ENCODE measurements at places on chromosomes 16 and 17. TPM values are rescaled to one million over a fixed set of nuclear protein-coding genes. Genes with fewer than 3 reads are reported as not detected.
A peak's percentile ranks its signal among the peaks of the same experiment; 100 is the strongest.

DNA sequence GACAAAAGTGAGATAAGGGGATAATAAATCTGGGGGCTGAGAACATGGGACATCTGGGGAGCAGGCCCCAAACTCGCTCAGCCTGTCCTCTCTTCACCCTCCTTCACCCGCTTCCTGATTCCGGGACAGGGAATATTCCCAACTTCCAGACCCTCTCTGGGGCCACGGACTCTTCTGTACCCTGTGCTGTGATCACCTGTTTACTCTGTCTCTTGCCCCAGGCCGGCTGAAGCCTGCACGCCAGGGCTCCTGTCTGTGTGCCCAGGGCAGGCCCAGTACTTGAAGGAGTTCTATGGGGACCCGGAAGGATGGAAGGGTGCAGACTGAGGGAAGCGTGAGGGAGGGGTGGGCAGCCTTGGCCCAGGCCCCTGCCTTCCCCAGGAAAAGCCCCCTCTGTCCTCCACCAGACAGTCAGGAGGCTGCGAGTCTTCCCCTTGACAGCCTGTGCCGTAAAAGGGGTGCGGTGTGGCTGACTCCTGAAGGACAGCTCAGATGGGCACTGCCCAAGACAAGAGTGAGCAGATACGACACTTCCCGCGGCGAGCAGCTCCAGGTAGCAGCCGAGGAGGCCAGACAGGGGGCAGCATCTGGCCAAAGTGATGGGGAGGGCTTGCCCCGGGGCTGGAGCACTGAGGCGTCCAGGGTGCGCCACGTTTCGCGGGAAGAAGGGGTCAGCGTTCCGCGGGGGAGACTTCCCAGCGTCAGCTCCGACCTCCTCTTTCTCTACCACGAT, 1.0 kb upstream of the CCNF start:
- no peak for DNase-seq

GRCh38 chr17:31919802-31920525, 16.8 kb upstream of the SUZ12 start:
- DNase-seq, result no peak

DNA sequence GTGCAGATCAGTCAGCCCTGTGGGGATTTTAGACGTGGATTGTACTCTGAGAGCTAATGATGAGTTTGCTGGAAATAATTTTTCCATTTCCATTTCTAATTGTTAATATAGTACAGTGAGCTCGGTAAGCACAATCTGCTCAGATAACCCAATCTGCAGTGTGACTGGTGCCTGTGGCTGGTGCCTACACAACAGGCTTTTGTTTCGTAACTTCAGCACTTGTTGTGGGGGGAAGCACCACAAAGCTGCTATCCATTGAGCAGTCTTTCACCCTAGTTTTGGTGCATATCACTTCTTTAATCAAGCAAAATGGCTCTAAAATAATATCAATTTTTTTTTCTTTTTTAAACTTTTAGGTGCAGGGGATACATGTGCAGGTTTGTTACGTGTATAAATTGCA, 534.9 kb upstream of the HSBP1 start:
- no peak for DNase-seq

- DNase-seq, result peak; percentile 83
Observed at GRCh38 chr16:57802341-57803133, at the start of gene KIFC3. Gene KIFC3, minus strand, starts transcription at chr16:57802491. Its CDS starts 4,248 bp downstream, at chr16:57798243.

DNA sequence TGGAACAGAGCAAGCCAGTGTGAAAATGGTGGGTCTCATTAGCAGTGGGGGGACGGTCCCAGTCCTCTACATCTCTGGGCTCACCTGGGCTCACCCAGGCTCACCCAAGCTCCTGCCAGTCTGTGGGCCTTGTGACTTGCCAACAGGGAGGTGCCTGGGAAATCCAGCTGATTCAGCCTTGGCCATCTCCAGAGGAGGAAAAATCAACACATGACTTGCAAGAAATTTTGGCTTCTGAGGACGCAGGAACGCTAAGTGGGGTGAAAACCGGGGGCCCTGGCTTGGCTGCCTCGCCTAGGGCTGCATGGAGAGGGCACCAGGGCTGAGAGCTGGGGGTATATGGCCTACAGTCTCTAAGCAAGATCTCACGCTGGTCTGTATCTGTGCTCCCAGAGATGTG, 47.7 kb downstream of the VAC14 start:
- DNase-seq, result no peak

DNA sequence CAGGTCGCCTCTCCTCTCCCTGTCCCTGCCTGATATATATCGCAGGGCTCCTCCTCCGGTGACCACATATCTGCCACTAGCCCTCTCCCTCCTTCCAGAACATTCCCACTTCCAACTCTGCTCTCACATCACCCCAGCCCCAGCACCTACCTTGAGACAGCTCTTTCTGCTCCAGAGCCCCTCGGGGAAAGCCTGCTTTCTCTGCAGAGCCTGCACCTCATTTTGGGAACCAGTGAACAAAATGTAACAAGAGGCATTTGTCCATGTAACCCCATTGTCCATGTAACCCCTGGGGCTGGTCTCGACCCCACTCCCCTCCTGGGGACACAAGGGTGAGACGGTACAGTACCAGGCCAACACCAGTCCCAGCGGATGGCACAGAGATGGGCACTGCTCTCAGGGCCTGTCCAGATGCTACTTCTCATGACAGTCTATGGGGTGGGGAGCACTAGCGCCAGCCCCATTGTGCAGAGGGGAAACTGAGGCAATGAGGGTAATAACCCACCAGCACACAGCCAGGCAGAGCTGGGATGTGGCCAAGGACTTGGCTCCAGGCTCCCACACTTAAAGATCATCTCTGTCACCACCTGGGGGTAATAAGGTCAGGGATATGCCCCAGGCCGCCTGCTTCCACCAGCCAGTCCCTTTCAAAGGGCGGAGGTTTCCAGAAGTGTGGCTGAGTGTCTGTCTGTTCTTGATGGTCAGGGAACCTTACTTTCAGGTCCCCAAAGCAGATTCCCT, 42.9 kb downstream of the TBC1D16 start:
- no peak for DNase-seq

- DNase-seq, result no peak
Observed at GRCh38 chr16:64295466-64295865, 826.4 kb downstream of the CDH11 start.

- DNase-seq, result no peak
Observed at GRCh38 chr17:41915566-41915965, 3.2 kb downstream of the ACLY start.

- no peak for DNase-seq
Observed at GRCh38 chr16:75319513-75320411, 68.3 kb upstream of the BCAR1 start.

DNA sequence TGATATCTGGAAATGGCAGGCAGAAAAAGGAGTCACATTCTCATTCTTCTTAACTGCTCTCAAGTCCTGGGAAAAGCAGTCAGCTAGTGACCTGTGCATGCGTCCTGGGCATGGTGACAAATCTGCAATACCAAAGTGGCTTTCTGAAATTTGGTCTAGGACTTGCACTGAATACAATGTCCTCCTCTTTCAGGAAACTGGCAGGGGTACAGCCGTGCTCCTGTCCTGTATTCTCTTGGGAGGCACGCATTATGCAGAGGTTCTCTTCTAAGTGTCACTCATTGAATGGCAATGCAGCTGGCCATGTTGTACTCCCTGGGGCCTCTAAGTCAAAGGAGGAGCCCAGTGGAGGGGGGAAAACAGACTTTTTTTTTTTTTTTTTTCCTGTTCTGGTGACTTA, 10.6 kb downstream of the PHF12 start:
- DNase-seq, result no peak

SERPINF2 gene
- 2.5 TPM for polyA plus RNA-seq
